ENCODE measurements at places on chromosomes 6 and 20.
A peak's percentile ranks its signal among the peaks of the same experiment; 100 is the strongest.

DNA sequence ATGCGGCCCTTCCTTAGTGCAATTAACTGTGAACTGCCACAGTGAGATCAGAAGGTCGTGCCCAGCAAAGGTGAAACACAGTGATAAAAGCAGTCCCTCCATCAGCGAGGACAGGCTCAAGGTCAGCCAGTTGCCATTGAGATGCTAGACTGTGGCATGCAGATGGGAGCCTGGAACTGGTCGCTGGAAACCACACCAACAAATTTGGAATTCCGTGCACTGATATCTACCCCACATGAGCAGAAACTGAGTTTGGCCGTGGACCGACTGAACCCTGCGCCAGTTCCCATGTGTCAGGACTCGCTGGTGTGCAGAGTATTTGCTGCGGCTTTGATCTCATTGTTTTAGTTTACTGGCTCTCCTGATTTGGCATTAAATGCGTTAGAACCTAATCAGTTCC, 125.6 kb upstream of the QKI start:
- DNase-seq: no peak

GRCh38 chr20:20561841-20562240, 150.6 kb downstream of the RALGAPA2 start:
- no peak for DNase-seq

GRCh38 chr6:46772762-46773161, 20.4 kb upstream of the MEP1A start:
- no peak for DNase-seq

DNA sequence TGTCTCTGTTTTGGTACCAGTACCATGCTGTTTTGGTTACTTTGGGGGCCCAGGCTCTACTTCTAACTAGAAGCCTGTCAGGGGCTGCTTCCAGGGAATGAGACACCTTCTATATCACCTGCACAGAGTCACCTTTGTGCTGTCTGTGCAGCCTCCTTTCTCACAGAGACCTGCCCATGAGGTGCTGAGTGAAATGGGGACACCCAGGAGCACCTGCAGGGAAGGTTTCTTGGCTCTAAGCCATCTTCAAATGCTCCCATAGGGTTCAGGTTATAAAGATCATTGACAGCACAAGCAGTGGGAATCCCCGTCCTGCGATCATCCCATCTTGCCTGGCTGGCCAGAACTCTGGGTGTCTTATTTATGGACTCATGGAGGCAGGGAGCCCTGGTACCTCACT, 19.1 kb downstream of the GABRR2 start:
- DNase-seq: no peak

DNA sequence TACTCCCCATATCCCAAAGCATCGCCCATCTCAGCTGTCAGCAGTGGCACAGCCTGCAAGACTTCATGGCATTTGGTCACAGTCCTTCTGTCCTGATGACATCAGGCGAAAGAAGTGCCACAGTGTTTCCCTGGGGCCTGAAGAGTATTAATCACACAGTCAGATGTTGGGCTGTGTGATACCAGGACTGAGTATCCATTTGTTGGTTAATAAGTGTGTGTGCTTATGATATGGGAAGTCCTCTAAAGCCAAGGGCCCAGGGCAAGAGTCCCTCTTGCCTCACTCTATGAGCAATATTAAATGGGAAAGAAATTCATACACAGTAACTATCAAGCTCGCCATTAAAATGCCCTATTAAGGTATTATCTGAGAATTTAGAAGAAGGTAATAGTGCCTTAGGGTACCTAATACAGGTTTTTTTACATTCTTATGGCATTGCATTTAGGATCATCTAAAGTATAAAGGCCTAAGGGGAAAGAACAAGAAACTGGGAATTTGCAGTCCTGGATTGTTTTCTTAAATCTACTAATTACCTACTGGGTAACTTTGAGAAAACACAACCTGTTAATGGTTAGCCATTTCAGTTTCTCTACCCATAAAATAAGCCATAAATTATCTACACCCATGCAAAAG, 204.1 kb upstream of the PREP start:
- no peak for DNase-seq

DNA sequence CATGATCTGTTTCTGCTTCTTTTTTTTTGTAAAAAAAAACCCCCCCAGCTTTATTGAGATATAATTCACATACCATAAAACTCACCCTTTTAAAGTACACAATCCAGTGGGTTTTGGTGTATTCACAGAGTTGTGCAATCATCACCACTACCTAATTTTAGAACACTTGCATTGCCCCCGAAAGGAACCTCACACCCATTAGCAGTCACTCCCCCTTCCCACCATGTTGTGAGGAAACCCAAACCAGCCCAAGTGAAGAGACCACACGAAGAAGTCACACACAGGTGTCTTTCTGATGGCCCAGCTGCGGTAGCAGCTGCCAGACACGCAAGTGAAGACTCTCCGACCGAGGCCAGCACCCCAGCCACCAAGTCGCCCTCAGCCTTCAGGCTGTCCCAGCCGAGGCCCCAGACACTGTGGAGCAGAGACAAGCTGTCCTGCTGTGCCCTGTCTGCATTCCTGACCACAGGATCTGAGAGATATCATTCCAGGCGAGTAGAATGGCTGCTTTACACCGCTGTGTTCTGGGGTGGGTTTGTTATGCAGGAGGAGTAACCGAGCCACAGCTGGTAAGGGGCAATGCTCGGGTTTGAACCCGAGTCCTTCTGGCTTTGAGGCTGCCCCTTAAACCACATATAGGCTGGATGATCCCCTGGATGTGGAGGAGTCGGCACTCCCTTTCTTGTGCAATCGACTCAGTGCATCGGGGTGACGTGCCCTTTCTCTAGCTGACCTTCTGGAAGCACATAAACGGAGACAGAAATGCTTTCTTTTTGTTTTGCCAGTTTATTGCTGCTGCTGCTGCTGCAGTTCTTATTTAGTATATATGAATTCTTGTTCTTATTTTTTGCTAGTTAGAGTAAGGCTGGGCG, 59.1 kb upstream of the PTPN1 start:
- no peak for DNase-seq

- DNase-seq: peak; percentile 13
Measured at GRCh38 chr6:127855542-127856159, 45.2 kb downstream of the THEMIS start.

DNA sequence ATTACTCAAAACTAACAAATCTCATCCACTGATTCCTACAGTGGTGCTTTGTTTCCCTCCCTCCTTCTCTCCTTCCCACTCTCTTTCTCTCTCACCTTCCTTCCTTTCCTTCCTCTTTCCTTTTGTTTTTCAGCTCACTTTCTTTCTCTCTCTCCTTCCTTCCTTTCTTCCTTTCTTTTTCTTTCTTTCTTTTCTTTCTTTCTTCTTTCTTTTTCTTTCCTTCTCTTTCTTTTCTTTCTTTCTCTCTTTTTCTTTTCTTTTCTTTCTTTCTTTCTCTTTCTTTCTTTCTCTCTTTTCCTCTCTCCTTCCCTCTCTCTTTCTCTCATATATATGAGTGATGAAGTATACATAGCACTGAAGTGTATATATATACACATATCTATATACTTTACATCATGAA, 241.4 kb downstream of the CENPW start:
- DNase-seq: no peak

DNA sequence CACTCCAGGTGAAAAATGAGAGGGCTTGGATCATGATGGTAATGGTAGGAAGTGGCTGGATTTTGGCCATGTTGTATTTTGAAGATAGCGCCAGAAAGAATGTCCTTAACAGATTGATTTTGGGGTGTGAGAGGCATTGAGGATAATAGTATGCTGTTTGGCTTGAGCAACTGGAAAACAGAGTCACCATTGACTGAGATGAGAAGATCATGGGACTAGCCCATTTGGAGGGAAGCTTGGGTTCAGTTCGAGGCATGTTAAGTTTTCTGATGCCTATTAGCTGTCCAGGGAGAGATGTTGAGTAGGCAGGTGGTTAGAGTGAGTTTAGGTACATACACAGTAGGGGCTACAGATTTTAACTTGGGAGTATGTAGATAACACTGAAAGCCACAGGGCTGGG, 23.3 kb downstream of the PLCG1 start:
- no peak for DNase-seq

- no peak for DNase-seq
Measured at GRCh38 chr20:61903575-61904340, 161.9 kb downstream of the TAF4 start.

- DNase-seq: no peak
Measured at GRCh38 chr20:8535403-8536261, 403.6 kb downstream of the PLCB1 start.

- no peak for DNase-seq
Measured at GRCh38 chr20:34525709-34526416, 9.6 kb downstream of the DYNLRB1 start.

GRCh38 chr6:111477481-111477938, 5.5 kb downstream of the REV3L start:
- no peak for DNase-seq

- no peak for DNase-seq
Measured at GRCh38 chr6:153059757-153060156, 57.2 kb upstream of the MTRF1L start.

DNA sequence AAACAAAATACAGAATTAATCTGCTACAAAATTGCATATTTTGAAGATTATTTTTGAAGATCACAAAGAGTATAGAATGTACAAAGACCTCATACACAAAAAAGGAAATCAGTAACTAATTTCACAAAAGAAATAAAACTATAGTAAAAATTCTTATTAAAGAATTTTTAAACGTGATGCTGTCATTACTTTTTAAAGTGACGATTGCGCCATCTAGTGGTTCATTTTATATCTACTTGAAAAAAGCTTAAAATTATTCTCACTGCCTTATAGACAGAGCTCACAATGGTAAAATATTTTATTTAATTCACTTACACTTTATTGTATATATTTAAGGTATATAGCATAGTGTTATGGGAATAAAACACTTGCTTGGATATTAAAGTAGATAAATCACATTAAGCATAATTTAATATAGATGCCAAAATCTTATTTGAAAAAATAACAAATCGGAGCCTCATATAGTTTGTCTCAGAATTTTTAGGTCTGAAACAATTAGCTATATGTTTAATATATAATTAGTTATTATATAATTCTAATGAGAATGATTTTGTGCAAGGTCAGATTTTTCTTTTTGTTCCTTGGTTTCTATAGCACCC, 128.8 kb downstream of the PHF3 start:
- DNase-seq: no peak
